ENCODE measurements at places on chromosomes 7 and 10. TPM values are rescaled to one million over a fixed set of nuclear protein-coding genes. Genes with fewer than 3 reads are reported as not detected.

ZNF438 gene
- polyA plus RNA-seq, result 6.4 TPM

XRCC2 gene
- polyA plus RNA-seq, result not detected

DNA sequence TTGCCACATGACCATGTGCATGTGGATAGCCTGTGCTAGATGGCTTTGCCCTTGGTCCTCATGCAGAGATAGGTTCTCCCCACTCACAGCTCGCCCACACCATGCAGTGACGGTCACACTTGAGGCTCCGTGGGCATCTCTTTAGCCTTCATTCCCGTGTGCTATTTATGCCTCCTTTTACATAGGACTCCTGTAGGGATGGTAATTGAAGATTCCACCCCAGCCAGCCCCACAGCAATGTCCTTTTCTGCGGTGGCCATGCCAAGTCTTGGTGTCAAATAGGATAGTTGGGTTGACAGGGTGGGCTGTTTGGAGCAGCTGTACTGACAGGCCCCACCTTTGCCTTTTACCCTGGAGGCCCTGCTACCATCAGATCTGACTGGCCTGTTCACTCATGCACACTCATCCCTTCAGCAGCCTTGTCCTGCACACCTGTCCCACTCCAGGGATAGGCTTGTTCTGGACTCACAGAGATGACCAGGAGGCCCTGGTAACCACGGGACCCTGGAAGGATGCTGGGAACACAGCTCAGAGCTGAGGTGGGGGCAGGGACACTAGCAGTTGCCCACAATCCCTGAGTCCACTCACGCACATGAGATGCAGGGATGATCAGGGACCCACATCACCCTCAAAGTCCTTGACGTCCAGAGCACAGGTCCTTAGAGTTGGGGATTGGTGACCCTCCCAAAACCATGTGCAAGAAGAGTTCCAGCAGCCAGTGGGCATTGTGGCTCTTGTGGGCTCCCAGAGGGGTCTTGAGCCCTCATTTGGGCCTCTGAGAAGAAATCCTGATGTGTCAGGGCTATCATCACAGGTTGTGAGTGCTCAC is 71.2 kb downstream of the ADCY1 start:
- DNase-seq, result no peak

- no peak for DNase-seq
Observed at GRCh38 chr7:114921631-114922025, 266 bp upstream of the MDFIC start.

GRCh38 chr10:48498940-48499510 is 105.8 kb downstream of the ARHGAP22 start:
- no peak for DNase-seq

- no peak for DNase-seq
Observed at GRCh38 chr10:10994360-10994759, 23.3 kb upstream of the CELF2 start.

DNA sequence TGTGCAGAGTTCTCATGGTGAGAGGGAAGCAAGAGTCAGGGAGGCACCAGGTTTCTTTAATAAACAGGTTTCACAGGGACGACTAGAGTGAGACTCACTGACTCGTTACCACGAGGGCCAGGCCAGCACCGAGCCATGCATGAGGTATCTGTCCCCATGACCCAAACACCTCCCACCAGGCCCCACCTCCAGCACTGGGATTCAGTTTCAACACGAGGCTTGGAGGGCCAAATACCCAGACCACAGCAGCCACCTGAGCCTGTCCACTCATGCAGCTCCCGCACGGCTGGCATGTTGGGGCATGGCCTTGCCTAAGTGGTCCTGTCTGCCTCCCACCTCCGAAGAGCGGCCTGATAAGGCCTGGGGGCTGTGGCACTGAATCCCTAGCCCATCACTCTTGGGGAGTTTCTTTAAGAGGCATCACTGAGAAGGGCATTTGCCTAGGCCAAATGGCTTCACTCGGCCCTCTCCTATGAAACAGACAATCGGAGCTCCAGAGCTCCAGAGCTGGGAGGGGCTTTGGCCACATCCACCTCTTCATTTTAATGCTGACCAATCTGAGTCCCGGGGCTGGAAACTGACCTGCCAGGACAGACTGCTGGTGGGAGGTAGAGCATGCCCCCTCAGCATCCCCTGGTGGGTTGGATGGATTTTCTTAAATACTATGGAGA is 157.8 kb downstream of the DNAJB6 start:
- DNase-seq, result no peak
